ENCODE measurements at places on chromosomes 11 and 22. TPM values are rescaled to one million over a fixed set of nuclear protein-coding genes. Genes with fewer than 3 reads are reported as not detected.

- H3K36me3 ChIP-seq, result no peaks in the 10 kb centered on the region
- H3K27ac ChIP-seq, result no peak overlapping the region
- no peak for DNase-seq
- peaks cover 10% of the 10 kb centered on the region for H3K4me1 ChIP-seq
- H3K4me3 ChIP-seq, result no peak overlapping the region
- H3K27me3 ChIP-seq, result no peaks in the 10 kb centered on the region
Observed at GRCh38 chr11:99422581-99423427, 402.1 kb downstream of the CNTN5 start.

DNA sequence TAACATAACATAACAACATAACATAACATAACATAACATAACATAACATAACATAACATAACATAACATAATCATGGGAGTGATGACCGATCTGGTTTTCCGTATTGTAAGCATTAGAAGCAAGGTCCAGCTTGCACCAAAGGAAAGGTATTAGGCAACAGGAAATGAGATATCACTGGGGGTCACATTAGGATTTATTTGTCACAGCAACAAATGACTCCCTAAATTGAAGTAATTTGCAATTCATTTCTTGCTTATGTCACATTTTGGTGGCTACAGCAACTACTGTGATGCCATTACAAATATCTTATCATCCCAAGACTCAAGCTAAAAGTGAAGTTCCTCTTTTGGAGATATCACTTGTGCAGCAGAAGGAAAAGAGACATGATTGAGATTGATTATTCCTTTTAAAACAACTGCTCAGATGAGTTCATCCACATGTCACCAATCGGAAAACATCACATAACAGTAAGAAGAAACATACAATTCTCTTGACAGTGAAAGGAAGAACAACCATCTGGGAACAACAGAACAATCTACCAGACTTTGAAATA is 1331.1 kb upstream of the RAG2 start:
- no peaks in the 10 kb centered on the region for H3K27me3 ChIP-seq
- no peak for DNase-seq
- no peak overlapping the region for H3K27ac ChIP-seq

- no peak for DNase-seq
- H3K27me3 ChIP-seq, result no peaks in the 10 kb centered on the region
- peak overlapping the region; percentile 89 for H3K4me3 ChIP-seq
- peaks cover 67% of the 10 kb centered on the region for H3K4me1 ChIP-seq
- H3K27ac ChIP-seq, result peak overlapping the region; percentile 91
Observed at GRCh38 chr11:78187366-78188285, 800 bp downstream of the KCTD21 start.

The TCN1 gene
- not detected for total RNA-seq

The NAA40 gene
- total RNA-seq, result 19.7 TPM

The SLC6A5 gene
- total RNA-seq, result not detected

Measured in left ventricle myocardium inferior (tissue), 1 donor.